Retina (tissue), 1 donor: ENCODE measurements at places on chromosomes 11 and 22.

DNA sequence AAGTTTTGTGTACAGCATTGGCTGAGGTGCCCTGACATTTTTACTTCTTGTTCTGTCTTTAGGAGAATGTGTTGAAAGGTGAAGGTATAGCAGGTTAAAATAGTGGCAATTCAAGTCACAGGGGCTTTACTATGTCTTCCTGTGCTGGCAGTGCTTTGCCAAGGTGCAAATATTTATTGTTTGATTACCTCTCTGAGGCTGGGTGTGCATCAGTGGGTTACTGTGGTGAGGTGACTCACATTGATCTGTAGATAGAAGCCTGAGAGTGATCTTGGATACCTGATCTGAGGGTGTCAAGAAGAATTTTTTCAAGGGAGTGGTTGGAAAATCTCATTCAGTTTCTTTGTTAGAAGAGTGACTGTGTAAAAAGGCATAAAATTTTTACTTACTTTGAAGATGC, 90.0 kb downstream of the ARHGAP42 start:
- no peak for DNase-seq

DNA sequence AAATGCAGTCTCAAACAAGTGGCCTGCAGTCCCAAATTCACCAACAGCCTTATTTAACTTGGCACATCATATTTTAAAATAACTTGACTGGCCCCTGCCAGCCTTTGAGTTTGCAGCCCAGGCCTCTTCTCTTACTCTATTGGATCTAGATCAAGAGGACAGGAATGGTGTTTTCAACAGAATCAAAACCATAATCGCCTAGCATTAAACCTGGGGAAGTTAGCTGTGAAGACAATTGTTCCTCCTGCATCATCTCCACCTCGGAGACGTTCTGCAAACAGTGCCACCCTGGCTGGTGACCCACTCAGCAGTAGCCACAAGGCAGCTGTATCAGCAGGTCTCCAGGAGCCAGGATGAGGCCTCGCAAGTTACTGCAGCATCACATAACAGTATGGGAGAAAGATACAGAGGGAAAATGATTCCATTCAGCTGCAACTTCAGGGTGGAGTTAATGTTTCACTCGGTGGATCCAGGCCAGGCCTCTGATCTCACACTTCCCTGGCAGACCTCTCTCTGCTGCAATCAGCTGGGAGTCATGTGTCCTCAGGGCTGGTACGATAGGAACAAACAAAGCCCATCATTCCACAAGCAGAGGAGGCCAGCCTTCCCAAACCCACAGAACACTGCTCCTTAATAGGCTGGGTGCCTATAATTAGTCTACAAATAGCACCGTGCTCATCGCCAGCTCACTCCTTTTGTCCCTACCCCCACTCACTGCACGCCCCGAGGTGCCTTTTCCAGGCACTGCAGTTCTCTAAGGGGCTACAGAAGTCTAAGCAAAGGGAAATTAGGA, 18.6 kb upstream of the SCN2B start:
- DNase-seq = no peak

GRCh38 chr11:8604078-8604723, 10.2 kb upstream of the STK33 start:
- peak; percentile 33 for DNase-seq

DNA sequence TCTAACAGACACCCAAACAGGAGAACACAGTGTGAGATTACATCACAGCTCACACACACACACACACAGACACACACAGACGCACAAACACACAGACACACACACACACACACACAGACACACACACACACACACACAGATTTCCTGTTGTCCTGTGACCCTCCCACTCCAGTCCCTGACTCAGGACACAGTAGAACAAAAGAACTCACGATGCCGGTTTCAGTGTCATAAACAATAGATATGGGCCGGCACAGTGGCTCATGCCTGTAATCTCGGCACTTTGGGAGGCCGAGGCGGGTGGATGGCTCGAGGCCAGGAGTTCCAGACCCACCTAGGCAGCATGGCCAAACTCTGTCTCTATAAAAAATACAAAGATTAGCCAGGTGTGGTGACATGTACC, 13.8 kb upstream of the KAT5 start:
- no peak for DNase-seq

GRCh38 chr22:35065796-35066218, at the start of gene ISX:
TSS of gene ISX (plus strand) at chr22:35066158. CDS start at chr22:35067088, 930 bp downstream.
- no peak for DNase-seq

- DNase-seq = no peak
Measured at GRCh38 chr22:49719046-49719445, 108.6 kb downstream of the BRD1 start.

DNA sequence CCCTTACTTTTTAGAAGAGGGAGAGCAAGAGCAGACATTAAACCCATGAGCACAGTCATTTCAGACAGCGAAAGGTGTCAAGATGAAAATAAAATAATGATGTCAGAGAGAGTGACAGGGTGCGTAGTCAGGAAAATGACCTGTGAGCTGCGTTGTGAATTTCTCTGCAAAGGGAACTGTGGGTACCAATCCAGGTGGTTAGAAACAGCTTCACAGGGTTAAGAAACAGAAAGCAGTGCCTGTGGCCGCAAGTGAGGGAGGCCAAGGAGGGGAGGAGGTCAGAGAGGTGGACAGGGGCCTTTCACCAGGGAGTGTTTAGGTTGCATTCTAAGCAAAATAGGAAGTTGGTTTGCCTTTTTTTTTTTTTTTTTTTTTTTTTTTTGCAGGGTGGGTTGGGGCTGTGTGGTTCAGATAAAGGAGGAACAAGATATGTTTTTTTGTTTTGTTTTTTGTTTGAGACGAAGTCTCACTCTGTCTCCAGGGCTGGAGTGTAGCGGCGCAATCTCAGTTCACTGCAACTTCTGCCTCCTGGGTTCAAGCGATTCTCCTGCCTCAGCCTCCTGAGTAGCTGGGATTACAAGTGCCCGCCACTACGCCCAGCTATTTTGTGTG, 7.9 kb downstream of the TIGD3 start:
- no peak for DNase-seq

DNA sequence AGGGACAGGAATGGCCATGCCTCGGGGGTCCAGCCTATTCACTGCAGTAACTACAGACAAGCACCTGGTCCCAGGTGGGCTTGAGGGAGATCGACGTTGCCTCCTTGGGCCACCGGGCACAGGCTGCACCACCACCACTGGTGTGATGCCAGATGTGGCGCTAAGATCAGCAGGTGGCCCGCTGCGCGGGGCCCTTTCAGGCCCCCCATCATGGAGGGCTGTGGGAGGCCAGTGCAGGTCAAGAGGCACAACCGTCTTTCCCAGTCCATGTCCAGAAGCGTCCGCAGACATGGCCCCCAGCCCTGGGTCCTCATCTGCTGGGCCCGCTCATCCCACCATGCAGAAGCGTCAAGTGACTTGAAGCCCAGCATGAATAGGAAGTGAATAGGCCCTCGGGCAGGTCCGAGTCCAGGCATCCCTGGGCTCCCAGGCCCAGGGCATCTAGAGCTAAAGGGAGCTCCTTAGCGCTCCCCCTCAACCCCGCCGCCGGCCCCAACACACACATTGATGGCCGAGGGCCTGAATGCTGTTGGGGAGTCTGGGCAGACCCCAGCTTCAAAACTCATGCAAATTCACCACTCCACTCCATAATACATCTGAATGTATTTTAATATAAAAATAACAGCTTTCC, 18.3 kb downstream of the FADS3 start:
- no peak for DNase-seq

DNA sequence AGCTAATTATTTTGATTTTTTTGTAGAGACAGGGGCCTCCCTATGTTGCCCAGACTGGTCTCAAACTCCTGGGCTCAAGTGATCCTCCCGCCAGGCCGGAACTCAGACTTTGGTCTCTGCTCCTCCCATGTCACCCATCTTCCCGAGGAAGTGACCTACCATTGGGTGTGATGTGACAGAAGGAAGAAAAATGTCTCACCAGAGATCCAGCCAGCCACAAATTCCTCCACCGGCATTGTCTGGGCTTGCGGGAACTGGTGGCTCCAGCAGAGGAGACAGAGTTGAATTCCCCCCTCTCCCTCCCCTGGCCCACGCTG, 772 bp downstream of the SLC25A45 start:
- no peak for DNase-seq

DNA sequence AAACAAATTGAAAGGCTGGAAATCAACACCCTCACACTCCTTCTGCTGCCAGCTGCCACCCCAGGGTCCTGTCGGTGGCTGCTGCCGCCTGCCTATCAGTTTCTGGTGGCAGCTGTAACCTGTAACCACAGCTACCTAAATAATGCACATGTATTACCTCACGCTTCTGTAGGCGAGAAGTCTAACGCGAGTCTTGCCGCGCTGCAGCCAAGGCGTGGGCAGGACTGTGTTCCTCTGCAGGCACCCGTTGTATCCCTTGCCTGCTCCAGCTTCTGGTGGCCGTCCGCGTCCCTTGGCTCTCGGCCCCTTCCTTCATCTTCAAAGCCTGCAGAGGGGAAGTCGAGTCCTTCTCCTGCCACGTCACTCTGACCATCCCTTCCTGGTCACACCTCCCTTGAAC, 44.1 kb upstream of the GCAT start:
- DNase-seq = no peak

GRCh38 chr11:32033067-32033466, 57.8 kb upstream of the RCN1 start:
- DNase-seq = no peak

GRCh38 chr11:131506348-131506747, 135.9 kb downstream of the NTM start:
- no peak for DNase-seq

DNA sequence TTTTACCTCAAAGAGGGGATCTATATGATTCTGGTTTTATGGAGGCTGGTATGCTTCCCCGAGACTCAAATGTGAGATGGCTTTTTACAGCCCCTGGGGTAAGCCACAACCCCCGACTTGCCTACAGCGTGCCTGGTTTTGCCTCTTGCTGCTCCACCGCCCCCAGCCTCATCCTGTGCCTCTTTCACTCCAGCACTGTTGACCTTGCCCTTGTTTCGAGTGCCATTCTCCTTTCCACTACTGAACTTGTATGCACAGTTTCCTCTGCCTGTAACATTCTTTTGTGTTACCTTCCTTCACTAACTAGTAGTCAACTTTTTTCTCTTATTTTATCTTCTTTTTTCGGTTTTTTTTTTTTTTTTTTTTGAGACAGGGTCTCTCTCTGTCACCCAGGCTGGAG, 219.0 kb upstream of the ZBED5 start:
- no peak for DNase-seq

GRCh38 chr11:104198576-104198975, 34.6 kb upstream of the PDGFD start:
- DNase-seq = no peak

DNA sequence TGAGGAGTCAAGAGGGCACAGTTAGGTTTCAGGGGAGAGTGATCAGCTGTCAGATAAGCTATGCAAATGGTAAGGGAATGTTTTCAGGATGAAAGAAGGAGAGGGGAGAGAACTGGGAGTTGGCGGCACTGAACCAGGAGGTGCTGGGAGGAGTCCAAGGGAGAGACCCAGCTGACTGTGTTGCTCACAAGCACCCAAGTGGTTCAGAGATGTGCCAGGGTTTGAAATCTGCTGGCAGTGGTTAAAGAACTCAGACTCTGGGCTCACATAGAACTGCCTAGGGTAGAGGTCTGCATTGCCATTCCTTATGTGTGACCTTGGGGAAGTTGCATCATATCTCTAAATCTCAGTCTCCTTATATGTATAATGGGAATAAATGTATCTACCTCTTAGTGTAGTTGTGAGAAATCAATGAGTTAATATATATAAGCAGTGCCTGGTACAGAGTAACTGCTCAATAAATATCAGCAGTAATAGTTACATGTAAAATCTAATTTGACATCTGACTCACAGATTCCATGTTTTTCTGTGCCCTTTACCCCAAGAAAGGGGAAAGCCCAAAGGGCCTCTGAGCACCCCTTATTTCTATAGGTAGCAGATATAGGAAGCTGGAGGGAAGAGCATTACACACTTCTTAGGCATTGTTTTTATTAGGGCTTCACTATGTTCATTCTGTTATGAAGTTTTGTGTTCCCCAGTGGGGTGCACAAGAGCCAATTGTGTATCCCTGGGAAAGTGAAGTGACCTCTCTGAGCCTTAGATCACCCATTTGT, 66.9 kb upstream of the SESN3 start:
- DNase-seq = no peak

- no peak for DNase-seq
Measured at GRCh38 chr11:120539667-120540369, 28.3 kb downstream of the GRIK4 start.

DNA sequence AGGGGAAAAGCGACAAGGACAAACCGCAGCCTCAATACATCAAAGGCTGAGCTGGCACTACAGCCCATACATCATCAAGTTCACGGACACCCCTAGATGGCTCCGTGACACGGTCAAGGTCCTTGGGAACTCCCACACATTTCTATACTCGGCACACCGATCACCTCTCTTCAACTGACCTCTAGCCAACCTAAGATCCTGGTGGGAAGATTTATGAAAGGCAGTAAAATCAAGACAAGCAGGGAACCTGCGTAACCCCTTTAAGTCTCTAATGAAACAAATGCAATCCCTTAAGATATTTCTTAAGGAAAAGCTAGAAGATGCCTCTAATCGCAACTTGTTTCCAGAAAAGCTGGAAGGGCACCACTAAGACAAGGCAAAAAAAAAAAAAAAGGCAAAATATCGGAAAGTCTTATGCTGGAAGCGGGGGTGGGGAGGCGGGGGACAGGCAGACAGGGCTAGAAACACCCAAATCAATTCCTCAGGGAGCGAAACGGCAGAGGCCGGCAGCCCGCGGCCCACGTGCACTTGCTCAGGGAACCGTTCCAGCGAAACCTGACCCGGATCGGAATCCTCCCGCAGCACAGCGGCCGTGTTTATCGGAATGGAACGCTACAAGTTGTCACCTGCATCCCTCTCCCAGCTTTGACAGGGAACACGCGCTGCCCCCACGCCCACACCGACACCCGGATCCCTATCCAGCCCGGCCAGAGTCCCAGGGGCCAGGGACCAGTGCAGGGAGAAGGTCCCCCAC, 1.4 kb downstream of the ARHGAP20 start:
- peak; percentile 59 for DNase-seq

GRCh38 chr22:24926849-24927579, 19.5 kb downstream of the LHFPL7 start:
- no peak for DNase-seq

DNA sequence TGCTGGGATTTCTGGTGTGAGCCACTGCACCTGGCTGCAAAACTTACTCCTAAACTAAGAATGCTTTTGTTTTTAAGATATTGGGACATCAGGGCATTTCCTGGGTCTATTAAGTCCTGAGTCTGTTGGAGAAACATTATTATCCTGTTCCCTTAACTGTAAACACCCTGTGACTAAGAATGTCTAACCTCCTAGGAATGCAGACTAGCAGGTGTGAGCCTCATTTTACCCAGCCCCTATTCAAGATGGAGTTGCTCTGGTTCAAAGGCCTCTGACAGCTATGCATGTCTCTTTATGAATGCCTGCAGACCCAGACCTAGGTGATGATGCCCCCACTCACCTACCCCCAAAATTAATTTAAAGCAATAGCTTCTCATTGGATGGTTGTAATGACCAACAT, 46.2 kb downstream of the DEPDC5 start:
- DNase-seq = no peak

- no peak for DNase-seq
Measured at GRCh38 chr11:94751786-94752185, 16.4 kb upstream of the AMOTL1 start.
